ENCODE measurements at places on chromosomes 2 and 18.

- no peak for DNase-seq
Measured at GRCh38 chr2:69619725-69620124, 23.8 kb downstream of the AAK1 start.

DNA sequence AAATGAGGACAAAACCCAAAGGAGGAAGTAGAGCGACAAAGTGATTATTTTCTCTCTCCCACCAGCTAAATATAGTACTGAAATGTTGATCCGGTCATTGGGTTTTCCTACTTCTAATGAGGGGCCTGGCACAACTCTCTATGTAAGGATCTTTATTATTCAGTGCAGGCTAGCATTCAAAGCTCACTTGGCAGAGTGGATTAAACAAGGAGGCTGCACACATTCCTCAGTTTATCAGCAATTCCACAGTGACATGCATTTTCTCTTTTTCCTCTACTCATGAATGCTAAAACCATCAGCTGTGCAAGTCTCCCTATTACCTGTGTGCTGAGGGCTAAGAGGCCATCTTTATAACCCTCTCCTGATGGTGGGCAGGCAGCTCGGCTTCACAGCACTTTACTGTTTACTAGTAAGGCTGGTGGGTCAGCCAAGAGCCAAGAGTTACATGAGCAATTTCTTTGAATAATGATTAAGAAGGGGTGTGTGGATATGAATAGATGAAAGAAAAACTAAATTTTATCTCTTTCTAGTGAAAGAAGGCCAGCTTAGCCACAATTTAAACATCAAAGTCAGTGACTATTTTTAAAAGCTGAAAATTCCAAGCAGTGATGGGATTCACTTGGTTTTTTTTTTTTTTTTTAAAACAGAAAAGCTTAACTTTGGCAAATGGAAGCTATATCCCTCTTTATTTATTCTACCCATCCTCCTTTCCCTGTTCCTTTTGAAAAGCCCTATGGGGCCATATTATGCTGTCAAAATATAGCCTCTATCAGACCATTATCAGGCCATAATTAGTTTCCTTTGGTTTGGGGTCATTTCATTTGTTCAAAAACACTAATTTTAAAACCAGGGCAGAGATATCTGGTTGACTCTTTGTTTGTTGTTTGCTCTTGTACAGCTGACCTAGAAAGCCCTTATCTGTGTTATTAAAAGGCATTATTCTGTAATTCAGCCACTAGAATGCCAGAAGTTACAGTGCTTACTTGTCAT, 111.0 kb downstream of the RBM43 start:
- no peak for DNase-seq

DNA sequence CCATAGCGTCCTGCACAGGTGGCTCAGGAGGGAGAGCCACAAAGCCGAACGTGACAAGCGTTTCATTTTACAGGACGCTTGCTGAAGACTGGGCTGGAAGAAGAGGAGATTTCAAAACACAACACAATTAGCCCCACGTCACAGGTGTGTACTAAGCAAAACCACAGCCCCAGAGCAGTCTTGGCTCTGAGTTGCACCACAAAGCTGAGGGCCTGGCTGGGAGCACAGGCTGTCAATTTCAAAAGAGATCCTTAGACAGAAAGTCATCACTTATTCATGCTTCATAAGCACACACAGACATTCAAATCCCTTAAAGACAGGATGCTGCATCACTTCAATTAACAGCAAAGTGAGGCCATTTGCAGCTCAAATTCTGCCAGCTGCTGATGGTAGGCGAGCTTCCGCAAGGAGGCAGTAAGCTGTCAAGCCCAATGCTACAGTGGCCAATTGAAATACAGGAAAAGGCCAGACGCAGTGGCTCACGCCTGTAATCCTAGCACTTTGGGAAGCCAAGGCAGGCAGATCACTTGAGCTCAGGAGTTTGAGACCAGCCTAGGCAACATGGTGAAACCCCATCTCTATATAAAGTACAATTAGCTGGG, 79.6 kb downstream of the SKA1 start:
- no peak for DNase-seq

- DNase-seq, result no peak
Measured at GRCh38 chr2:76050196-76050595, 339.5 kb upstream of the GCFC2 start.

GRCh38 chr2:158718196-158718585, 76.9 kb upstream of the DAPL1 start:
- DNase-seq, result no peak

DNA sequence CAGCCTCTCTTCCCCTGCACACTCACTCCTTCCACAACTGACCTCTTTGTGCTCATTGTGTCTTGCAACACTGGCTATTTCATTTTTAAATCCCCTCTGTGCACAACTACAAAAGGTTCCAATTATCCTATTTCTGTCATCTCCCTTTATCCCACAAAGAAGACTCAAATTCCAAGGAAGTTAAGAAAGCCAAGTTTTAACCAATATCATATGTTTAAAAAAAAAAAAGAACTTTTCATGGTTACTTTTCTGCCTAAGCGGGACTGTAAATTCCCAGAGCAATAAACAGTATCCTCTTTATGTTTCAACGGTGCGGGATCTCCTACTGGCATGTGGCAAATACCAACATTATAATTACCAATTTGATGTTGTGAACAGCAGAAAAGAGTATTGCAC, 83.8 kb downstream of the DOCK10 start:
- no peak for DNase-seq

DNA sequence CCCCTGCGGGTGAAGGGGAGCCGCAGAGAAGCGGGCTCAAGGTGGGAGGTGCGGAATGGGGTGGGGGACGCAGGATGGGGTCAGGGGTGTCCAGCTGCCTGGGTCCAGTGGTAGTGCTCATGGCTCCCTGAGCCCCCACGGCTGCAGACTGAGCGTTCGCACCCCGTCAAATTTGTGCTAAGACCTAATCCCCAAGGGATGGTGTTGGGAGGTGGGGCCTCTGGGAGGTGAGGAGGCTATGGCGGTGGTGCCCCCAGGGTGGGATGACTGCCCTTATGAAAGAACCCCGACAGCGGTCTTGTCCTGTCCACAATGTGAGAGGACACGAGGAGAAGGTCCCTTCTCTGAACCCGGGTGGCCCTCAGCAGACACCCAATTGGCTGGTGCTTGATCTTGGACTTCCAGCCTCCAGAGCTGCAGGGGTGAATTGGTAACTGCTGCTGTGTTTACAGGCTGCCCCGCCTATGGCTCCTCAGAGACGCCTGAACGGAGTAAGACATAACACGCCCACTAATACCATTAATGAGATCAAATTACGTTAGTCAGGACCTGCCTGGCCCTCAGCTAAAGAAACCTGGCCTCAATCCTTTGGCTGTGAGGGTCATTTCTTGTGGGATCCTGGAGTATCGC, 42.6 kb downstream of the PXDN start:
- DNase-seq, result no peak

DNA sequence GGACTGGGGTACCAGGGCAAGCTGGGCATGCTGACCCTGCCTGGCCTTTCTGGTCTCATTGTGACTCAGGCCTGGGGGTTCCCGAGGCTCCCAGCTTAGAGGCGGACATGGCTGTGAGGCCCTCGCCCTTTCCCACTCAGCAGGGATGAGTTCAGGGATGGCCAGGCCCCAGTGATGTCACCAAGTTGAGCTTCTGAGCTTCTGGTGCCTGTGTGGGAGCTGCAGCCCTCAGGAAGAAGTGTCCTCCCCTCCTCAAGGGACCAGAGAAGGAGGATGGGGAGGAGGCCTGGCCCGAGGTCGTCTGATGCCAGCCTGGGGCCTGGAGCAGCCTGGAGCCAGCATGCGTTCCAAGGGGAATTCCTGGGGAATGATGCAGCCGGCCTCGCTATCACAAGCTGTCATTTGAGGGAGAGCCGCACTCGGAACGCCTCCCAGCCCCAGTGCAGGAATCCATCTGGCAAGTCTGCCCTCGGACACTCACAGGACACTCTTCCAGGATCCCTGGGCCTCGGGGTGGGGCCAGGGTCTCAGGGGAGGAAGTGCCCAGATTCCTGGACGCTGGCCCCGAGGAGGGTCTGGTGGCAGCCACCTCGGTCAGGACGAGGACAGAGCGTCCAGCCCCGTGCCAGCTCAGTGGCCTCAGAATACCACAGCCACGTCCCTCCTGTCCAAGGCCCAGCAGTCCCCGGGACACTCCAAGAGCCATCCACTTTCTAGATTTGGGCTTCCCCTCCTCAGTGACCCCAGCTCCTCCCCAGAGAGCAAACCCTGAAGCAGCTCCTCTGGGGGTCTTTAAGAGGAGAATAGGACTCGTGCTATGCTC, 61.2 kb upstream of the GPC1 start:
- no peak for DNase-seq

DNA sequence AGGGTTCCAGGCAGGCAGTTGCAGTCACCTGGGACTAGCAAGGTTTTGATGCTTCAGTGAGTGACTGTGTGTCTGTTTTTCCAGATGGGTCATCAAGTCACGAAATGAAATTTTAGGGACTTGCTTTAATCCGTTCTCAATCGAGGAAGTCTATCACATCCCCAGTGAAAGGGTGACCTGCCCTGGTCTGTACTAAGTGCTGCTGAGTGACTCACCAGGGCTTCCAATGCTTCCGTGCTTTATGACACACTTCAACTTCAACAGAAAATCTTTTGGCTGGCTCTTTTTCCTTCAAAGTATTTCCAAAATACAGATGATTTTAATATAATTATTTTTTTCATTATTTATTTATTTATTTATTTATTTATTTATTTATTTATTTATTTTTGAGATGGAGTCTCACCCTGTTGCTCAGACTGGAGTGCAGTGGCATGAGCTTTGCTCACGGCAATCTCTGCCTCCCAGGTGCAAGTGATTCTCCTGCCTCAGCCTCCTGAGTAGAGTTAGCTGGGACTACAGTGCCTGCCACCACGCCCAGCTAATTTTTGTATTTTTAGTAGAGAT, 18.4 kb downstream of the TFCP2L1 start:
- DNase-seq, result no peak

DNA sequence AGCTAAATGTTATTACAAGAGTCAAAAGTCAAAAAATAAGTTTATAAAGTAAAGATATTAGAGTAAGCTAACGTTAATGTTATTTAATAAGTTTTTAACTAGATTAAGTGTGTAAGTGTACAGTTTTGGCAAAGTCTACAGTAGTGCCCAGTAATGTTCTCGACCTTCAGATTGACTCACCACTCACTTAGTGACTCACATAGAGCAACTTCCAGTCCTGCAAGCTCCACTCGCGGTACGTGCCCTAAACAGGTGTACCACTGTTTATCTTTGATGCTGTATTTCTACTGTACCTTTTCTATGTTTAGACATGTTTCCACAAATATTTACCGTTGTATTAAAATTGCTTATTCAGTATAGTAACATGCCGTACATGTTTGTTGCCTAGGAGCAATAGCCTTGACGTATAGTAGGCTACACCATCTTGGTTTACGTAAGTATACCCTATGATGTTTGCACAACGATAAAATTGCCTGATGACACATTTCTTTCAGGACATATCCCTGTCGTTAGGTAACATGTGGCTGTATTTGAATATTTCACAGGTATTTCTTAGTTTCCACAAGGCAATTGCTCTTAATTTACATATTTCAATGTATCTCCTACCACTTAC, 1641.9 kb upstream of the PIK3C3 start:
- no peak for DNase-seq

DNA sequence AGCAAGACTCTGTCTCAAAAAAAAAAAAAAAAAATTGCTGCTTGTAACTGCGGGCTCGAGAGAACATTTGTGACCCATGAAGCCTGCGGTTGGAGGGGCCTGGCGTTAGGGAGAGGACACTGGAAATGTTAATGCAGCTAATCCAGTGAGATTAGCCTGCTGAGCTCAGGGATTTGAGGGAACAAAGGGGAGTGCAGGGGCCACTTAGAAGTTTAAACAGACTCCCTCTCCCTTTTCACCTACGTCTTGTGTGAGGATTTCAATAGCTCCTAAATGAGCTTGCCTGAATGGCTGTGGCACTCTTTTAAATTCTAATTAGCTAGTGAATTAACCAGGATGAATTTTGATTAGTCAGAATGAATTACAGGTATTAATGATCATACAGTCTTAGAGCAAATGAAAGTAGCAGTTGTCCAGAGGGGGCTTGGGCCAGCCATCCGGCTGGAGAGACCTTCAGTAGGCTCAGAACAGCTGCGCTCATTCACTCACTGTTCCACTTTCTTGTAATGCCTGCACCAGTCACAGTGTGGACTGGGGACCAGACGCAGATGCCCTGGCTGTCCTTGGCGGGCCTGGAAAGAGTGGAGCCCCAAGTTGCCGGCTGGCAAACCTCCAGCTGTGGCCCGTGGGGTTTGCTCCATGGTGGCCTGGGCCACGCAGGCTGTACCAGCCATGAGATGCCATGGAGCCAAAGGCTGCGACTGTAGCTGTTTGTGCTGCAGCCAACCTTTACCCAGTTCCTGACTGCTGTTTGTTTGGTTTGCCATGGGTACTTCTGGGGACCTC, 20.8 kb downstream of the LDLRAD4 start:
- no peak for DNase-seq

DNA sequence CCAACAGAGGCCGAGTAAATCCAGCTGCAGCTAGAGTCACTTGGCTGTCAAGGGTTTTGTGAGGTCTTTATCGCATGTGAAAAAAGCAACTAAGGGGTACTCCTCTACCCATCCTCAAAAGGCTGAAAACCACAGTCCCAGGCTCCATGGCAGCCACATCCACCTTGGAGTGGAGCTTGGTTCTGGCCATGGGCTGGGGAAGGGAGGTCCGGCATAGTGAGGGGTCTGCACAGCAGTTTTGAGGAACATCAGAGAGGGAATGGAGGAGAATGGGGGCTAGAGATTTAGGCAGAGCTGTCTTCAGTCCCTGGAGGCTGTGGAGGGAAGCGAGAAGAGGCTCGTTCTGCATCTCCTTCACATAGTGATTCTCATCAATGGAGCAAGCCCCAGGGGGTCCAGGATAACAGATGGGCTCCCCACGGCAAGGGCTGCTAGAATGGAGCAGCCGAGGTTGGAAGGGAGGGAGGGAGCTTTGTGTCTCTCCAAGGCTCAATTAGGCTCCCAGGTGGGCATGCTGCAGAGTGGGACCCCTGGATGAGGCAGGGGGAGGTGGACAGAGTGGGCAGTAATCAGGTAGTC, 21.0 kb downstream of the MROH2A start:
- DNase-seq, result no peak

GRCh38 chr2:191287820-191288219, 42.6 kb downstream of the MYO1B start:
- DNase-seq, result no peak

GRCh38 chr2:24285484-24286152, 74.7 kb downstream of the ITSN2 start:
- DNase-seq, result no peak

DNA sequence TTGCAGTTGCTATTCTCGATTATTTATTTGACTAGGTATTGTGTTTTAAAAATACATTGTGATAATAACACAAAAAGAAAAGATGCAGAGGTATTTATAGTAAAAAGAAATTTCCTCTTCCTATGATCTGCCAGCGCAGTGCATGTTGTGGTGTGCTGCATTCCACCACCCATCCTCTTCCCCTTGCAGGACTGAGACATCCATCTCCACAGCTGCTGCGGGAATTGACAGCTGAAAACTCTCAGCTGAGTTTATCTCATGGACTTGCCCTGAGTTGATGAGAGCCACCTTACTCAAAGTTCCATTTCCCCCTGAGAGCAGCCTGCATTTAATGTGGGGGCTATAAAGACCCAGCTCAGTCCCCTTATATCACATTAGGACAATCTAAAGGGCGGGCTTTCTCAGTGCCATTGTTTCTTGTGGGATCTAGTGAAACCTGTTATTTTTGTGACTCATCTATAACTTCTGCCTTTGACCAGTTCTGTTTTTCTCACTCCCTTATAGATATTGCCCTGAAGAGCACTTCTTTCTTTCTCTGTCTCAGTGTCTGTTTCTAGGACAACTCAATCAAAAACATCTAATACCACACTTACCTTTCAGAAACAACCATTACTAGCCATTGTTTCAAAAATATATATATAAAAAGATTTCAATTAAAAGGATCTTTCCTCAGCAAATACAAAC, 698.5 kb downstream of the NR4A2 start:
- DNase-seq, result no peak

GRCh38 chr18:7548721-7549120, 18.4 kb upstream of the PTPRM start:
- DNase-seq, result no peak

Measured in stimulated activated CD4-positive, alpha-beta T cell treated with anti-CD3 and anti-CD28 coated beads, TNF-alpha, amount 100 ng/mL, for 1 hour (primary cell).